ENCODE measurements at places on chromosomes 2 and 18.

DNA sequence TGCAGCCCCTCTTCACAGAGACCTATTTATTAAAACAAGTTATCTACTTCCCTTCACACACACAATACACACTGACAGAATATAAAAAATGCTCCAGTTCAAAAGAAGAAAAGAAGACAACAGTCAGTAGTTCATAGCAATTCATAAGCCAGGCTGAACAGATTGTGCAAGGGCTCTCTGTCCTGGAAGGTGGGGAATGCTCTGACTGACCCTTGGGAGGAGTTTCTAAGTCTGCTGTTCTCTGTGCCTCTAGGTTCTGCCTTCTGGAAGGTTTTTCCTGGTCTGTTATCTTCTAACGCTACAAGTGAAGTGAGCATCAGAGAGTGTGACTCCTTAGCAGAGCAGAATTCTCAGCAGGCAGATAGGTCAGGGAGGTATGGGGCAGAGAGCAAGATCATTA is 35.7 kb downstream of the SP3 start:
- no peak for DNase-seq

DNA sequence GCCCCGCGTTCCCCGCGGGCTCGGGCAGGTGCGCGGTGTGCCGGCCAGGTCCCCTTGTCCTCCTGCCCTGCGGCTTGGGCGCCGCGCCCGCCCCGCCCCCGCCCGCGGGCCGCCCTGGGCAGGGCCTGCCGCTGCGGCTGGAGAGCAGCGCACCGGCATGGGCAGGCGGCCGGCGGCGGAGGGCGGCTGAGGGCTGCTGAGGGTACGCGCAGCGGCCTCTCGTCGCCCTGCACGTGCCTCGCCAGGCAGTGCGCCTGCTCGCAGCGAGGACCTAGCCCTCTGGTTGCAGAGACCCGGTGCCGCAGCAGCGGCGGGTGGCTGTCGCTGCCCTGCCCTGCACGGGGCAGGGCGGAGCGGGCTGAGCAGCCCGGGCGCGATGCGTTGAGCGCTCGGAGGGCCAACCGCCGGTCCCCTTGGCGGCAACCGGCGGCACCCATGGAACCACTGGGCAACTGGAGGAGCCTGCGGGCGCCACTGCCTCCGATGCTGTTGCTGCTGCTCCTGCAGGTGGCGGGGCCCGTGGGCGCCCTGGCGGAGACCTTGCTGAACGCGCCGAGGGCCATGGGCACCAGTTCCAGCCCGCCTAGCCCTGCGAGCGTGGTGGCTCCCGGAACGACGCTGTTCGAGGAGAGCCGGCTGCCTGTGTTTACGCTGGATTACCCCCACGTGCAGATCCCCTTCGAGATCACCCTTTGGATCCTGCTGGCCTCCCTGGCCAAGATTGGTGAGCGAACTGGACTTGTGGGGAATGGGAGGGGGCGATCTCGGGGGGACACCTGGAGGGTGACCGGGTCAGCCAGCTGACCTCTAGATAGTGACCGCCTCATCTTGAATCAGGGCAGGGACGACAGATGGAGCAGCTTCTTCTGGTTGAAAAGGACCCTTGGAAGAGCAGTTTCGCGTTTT is at the start of gene SLC9A2:
Gene SLC9A2, plus strand, starts transcription at position 140 of the 906 bp plus-strand sequence. Its CDS starts 296 bp downstream, at position 436.
- DNase-seq = no peak

GRCh38 chr2:2542966-2543611 is 212.0 kb upstream of the MYT1L start:
- no peak for DNase-seq

- no peak for DNase-seq
Observed at GRCh38 chr2:67783026-67783425, 279.8 kb downstream of the C1D start.

GRCh38 chr18:80126797-80127196 is 17.7 kb downstream of the ADNP2 start:
- no peak for DNase-seq

DNA sequence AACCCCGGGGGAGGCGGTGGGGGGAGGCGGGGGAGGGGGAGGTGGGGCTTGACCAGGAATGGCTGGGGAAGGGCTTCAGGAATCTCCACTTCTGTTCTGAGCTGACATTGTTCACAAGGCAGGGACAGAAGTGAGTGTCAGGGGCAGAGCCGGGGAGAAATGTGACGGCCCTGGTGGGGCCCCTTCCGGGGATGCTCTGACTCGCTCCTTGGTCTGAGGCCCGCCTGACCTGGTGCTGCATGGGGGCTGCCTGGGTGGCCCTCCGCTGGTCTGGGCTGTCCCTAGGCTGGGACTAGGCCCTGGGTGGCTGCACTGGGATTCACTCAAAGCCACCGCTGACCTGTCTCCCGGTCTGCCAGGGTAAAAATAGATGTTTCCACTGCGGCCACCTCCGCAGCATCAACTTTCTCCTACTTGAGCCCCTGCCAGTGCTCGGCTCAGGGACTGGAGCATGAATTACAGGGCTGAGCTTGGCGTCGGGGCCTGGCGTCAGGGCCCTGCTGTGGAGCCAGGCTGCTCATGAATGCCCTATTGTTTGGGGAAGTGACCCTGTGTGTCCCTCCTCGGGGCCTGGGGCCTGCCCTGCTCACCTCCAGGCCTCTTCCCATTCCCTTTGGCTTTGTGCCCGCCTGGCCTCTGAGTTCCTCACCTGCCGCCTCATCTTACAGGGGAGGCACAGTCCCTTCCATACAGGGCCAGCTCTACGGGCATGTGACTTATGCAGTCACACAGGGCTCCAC is 247.5 kb downstream of the DYSF start:
- DNase-seq = no peak

DNA sequence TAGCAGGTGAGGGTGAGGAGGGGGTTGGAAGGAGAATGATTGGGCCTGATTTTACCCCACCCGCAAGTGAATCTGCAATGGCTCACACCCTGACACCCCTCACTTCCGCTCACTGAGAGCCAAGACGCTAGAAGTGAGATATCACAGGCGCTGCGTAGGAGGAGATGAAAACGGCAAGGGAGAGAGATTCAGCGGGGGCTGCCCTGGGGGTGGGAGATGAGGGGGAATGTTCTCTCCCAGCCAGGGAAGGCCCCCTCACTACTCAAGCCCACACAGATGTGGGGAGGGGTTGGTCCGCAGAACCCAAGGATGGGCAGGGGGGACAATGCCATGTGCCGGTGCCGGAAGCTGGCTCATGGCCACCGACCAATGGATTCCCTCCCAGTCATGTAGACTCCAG is 32.9 kb downstream of the LOXHD1 start:
- no peak for DNase-seq

- DNase-seq = no peak
Observed at GRCh38 chr2:86466306-86466705, 25.1 kb downstream of the KDM3A start.

DNA sequence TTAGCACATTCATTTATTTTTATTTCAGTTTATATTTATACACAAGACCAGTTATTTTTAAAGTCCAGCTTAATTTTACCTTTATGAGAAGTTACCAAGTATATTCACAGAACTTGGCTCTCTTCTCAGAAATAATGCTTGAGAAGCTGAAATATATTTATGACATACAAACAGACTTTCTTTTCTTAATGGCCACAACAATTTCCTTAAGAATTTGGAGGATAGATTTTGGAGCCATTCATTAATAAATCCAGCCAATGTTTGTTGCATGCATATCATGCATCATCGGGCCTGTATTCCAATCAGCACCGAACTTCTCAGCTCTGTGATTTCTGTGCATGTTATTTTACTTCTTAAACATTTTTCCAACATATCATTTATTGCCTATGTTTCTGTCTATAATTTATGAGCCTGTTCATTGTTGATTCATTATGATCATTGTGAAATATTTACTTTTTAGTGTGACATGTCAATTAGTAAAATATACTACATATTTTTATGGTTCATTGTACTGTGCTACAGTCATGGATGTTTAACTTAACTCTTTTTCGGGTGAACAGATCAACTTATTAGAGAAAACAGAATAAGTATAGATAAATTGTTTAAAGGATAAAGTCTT is 3.5 kb downstream of the GULP1 start:
- no peak for DNase-seq

DNA sequence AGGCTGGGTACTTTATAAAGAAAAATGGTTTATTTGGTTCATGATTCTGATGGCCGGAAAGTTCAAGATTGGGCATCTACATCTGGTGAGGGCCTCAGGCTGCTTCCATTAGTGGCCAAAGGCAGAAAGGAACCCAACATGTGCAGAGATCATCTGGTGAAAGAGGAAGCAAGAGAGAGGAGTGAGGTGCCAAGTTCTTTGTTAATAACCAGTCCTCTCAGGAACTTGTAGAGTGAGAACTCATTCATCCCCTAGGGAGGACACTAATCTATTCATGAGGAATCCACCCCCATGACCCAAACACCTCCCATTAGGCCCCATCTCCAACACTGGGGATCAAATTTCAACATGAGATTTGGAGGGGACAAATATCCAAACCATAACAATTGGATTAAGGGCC is 17.8 kb upstream of the SERPINE2 start:
- DNase-seq = no peak

GRCh38 chr2:95166065-95166763 is 605 bp downstream of the ZNF2 start:
- DNase-seq = no peak

GRCh38 chr2:2743164-2743571 is 412.1 kb upstream of the MYT1L start:
- no peak for DNase-seq

- DNase-seq = no peak
Observed at GRCh38 chr2:69755862-69756467, 14.0 kb downstream of the ANXA4 start.

DNA sequence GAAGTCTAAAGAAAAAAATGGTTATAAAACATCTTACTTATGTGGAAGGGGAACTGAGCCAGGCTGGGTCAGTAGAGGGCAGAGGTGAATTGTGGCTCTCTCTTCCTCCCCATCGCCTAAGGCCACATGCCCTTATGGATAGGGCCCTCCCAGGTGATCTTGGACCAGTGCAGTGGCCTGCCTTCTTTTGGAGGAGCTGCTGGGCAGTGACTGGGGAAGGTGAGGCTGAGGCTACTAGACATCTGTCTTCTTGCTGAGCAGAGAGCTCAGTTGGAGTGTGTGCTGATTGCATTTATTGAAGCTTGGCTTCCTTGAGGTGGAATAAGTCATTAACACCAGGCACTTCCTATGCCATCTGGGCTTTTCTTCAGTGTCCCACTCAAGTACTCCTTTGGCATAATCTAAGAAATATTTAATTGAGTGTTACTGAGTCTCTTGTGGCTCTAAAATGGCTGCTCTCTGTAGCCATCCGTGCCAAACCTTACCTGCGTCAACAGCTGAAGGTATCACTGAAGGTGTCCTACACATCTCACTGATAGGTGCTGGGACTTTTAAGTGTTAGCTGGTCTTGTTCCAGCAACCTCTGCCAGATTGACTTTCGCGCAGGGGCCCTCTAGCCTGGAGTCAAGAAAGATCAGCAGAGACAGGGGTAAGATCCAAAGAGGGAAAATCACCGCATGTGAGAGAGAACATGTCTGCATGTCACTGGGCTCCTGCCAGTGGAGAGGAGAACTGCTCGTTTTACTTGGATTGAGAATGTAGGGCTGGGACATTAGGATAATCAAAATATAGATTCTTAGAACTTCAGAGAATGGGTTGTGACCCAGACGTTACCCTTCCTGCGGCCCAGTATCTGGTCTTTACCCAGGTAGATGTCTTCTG is 256.1 kb downstream of the LTBP1 start:
- DNase-seq = no peak

DNA sequence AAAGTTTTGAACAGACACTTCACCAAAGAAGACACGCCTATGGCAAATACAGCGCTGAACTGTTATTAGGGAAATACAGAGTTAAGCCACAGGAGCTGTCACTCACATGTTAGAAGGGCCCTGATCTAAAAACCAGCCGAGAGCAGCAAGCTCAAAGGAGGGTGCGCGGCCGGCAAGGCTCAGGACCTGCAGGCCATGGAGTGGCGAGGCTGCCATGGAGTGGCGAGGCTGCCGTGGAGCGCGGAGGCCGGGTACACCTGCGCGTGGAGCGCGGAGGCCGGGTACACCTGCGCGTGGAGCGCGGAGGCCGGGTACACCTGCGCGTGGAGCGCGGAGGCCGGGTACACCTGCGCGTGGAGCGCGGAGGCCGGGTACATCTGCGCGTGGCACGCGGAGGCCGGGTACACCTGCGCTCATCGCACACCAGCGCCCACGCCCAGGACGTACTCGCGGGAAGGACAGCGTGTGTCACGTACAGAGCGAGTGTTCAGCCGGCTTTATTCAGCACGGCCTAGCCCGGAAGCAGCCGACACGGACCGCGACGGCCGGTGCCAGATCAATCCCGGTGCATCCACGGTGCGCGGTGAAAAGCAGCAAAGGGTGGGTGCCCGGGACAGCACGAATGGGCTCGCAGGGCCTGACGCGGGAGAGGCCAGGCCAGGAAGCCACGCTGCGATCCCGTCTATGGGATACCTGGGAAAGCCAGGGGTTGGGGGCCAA is 68.8 kb downstream of the SLC66A2 start:
- no peak for DNase-seq

DNA sequence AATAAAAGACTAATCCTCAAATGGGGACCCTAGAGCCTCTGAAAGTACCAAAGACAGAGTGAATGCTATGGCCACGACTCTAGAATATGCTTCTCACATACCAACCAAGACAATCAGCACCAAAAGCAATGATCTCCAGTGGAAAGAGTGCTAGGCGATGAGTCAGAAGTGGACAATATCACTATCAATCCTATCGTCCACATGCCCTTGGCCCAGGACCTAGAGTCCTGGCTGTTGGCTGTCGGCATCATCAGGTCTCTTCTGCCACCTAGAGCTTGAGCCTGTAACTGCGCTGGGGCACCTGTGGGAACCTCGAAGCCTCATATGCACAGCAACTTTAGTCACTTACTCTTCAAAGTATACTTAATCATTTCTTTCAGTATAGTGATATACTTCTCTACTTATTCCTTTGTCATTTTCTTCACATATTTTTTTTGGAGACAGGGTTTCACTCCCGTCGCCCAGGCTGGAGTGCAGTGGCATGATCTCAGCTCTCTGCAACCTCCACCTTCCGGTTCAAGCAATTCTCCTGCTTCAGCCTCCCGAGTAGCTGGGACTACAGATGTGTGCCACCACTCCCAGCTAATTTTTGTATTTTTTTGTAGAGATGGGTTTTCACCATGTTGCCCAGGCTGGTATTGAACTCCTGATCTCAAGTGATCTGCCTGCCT is 29.7 kb downstream of the NOL10 start:
- DNase-seq = no peak

DNA sequence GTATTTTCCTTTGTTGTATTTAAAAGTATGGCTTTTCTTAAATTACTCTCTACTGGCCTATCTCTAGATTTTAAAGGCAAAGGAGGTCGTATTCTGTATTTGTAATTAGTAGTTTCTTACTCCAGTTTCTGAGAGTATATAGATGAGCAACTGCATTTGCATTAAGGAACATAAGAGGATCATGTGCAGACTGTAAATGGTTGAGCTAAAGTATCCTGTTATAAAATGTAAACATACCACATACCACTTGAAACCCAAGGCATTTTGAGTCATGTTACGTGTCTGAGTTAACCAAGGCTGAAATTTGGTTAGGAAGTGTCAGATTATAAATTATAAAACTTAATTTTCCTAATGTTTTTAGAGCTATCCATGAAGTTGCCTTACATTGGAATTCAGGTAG is 76.3 kb downstream of the GPD2 start:
- DNase-seq = no peak
